NCI-H1417 treated with DMSO at 0.1 percent for 48 hours (cell line): ENCODE measurements at places on chromosomes 5 and 9.

- no peak for DNase-seq
Measured at GRCh38 chr5:159395202-159395601, 64.9 kb upstream of the IL12B start.

- DNase-seq = no peak
Measured at GRCh38 chr5:2190549-2190948, 307.8 kb upstream of the IRX4 start.

- no peak for DNase-seq
Measured at GRCh38 chr5:172091956-172092732, 85.7 kb upstream of the FBXW11 start.

DNA sequence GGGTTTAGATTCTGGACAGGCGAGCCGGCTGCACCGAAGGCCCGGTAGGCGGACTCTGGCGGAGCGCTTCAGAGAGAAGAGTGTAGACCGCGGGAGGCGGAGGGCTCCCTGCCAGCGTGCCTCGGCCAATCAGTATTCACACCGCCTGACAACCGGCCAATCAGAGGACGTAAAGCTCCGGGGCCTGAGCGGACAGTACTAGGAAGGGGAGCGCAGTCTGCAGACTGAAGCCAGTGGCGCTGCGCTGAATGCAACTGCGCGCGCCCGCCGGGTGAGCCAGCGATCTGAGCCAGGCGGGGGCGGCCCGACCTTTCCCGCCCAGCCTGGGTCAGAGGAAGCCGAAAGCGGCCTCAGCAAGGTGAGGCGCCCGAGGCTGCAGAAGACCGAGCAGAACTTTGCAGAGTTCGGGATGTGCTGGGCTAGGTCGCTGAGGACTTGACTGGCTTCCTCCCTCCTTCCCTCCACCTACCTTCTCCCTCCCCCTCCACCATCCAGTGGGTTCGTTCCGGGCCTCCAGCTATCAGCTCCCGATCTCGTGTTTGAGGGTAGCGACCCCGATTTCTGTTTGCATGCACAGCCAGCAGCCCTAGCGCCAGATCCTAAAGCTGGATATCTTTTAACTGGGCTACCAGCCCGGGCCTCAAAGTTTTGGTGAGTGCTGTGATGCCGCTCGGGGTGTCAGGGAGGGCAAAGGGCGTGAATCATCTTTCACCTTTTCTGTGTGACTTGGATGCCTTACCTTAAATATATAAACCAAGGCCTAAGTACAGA lies at the start of gene DMRT2:
DMRT2 (plus strand) TSS at position 233 of the 771 bp plus-strand sequence. CDS start 1,257 bp downstream, outside the sequence.
- DNase-seq = no peak

GRCh38 chr9:105206821-105207699 lies 37.4 kb upstream of the SLC44A1 start:
- DNase-seq = no peak

GRCh38 chr5:87074934-87075541 lies 192.6 kb upstream of the RASA1 start:
- no peak for DNase-seq

- no peak for DNase-seq
Measured at GRCh38 chr5:173247510-173247909, 12.5 kb upstream of the NKX2-5 start.

GRCh38 chr5:34521628-34522290 lies 134.4 kb upstream of the RAI14 start:
- DNase-seq = no peak

- DNase-seq = no peak
Measured at GRCh38 chr9:5185220-5185840, at the start of gene INSL6. TSS of gene INSL6 (minus strand) at chr9:5185639. CDS start at chr9:5185602, 37 bp downstream.

DNA sequence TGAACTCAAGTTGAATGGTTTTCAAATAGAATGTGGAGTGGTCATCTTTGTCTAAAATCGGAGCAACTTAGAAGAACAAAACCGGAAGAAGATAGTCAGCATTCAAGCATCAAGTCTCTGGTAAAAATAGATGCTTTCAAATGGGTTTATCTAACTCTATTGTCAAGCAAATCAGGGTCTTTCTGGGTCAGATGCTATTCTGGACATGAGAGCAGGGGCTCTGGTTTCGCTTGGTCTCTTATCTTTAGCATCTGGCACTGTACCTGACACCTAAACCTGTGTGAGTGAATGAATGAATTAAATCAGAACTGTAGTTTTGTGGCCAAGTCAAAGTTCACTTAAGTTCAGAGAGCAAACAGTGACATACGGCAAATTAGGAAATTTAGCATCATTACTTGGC lies 173.5 kb downstream of the SLIT3 start:
- no peak for DNase-seq

DNA sequence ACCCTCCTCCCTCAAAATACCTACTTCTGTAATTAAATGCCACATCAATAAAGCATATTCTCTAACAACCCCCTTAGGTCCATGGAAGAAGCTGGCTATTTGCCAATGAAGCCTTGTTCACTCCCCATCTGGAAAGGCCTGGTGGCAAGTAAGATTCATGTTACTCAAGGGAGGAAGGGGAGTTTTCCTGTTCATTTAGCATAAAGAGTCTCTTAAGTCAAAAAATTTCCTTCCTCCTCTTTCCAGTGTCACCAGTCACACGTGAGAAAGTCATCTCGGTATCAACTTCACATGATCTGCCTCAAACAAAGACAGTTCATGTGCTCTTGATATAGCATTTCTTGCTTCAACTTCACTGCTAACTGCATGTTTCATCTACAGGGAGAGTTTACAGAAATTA lies 32.7 kb upstream of the RIC1 start:
- no peak for DNase-seq
